Naive thymus-derived CD8-positive, alpha-beta T cell (primary cell): ENCODE measurements at places on chromosomes 11 and 22. TPM values are rescaled to one million over a fixed set of nuclear protein-coding genes. Genes with fewer than 3 reads are reported as not detected.

DNA sequence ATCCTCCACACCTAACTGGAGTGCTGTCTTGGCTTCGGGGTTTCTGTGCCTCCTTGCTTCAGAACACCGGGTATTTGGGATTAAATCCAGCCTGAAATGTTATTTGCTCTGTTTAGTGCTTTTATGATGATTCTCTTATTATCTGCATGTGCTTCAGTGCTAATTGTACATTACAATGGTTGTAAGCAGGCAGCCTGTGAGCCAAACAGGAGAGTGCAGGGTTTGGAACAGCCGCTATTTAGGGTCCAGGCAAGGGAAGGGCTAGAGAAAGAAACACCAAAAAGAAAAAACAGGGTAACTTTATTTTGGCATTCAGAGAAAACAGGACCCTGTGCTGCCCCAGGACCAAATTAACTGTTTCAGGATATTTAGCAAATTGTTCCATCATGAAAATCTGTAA is 72.7 kb downstream of the RCN1 start:
- no peak overlapping the region for H3K27ac ChIP-seq
- H3K27me3 ChIP-seq, result peaks cover 2% of the 10 kb centered on the region
- no peak overlapping the region for H3K4me3 ChIP-seq

- H3K4me3 ChIP-seq, result no peak overlapping the region
- H3K27ac ChIP-seq, result no peak overlapping the region
- H3K27me3 ChIP-seq, result peaks cover 81% of the 10 kb centered on the region
- DNase-seq, result peak; percentile 6
- H3K4me1 ChIP-seq, result no peaks in the 10 kb centered on the region
- peaks cover 2% of the 10 kb centered on the region for H3K36me3 ChIP-seq
Observed at GRCh38 chr11:131694526-131695424, 324.4 kb downstream of the NTM start.

C22orf42 gene
- not detected for total RNA-seq

CCDC82 gene
- 31.9 TPM for total RNA-seq

GRCh38 chr11:14347494-14347893 is 11.5 kb downstream of the RRAS2 start:
- peaks cover 36% of the 10 kb centered on the region for H3K4me1 ChIP-seq
- no peak overlapping the region for H3K4me3 ChIP-seq
- H3K27ac ChIP-seq, result no peak overlapping the region
- peaks cover 22% of the 10 kb centered on the region for H3K36me3 ChIP-seq

DNA sequence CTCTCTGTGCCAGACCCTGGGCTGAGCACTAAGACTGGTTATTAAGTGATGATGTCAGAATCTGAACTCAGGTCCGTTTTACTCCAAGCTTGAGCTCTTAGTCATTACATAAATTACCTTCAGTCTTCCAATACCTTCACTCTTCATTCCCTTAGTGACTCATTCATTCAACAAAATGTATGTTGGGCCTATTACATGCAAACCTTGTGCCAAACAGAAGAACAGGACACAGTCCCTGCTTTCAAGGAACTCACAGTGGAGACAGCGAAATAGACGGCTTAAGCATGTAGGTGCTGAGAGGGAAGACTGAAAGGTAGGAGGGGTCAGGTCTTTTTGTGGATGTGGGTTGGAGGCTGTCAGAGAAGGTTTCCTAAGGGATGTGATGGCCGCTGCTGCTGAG is 3.3 kb downstream of the KCTD14 start:
- no peak for DNase-seq
- H3K27me3 ChIP-seq, result peaks cover 17% of the 10 kb centered on the region
- H3K27ac ChIP-seq, result no peak overlapping the region
- H3K4me3 ChIP-seq, result no peak overlapping the region
- peaks cover 2% of the 10 kb centered on the region for H3K4me1 ChIP-seq

- no peak overlapping the region for H3K4me3 ChIP-seq
- no peaks in the 10 kb centered on the region for H3K4me1 ChIP-seq
- DNase-seq, result no peak
- H3K27ac ChIP-seq, result no peak overlapping the region
- H3K36me3 ChIP-seq, result no peaks in the 10 kb centered on the region
- no peaks in the 10 kb centered on the region for H3K27me3 ChIP-seq
Observed at GRCh38 chr11:11589437-11589836, 32.4 kb downstream of the GALNT18 start.

GRCh38 chr11:4565371-4565770 is 16.2 kb upstream of the OR52I2 start:
- H3K4me1 ChIP-seq, result no peaks in the 10 kb centered on the region
- H3K36me3 ChIP-seq, result peaks cover 10% of the 10 kb centered on the region
- DNase-seq, result no peak
- no peak overlapping the region for H3K4me3 ChIP-seq

DNA sequence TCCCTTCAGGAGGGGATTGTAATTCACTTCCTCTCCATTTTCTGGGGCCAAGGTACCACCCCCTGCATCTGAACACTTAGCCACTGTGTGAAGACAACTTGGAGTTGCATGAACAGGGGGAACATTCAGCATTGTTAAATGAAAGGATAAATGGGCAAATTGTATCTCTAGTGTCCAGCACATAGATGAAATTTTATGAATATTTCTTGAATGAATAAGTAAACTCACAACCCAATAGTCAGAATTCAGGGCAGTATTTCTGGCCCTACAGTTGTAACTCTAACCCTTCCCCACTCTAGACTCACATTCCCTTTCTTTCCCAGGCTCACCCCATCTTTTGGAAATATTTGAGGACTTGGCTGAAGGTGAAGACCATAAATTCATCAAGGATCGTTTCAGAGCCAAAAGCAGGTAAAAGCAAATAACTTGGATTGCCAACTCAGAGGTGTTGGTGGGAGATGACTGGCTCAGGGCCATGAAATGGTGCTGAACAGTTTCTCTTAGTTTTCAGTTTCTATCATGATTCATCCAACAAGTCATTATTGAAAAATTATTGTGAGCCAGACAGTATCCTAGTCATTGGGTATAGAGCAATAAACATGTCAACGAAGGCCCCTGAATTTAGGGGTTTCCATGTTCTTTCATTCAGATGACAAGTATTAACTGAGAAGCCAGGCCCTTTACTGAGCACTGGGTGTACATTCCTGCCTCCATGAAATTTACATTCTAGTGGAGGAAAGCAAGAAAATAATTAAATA is 33.3 kb upstream of the ZC3H12C start:
- no peaks in the 10 kb centered on the region for H3K4me1 ChIP-seq
- H3K27ac ChIP-seq, result no peak overlapping the region
- no peak overlapping the region for H3K4me3 ChIP-seq
- no peaks in the 10 kb centered on the region for H3K36me3 ChIP-seq

DNA sequence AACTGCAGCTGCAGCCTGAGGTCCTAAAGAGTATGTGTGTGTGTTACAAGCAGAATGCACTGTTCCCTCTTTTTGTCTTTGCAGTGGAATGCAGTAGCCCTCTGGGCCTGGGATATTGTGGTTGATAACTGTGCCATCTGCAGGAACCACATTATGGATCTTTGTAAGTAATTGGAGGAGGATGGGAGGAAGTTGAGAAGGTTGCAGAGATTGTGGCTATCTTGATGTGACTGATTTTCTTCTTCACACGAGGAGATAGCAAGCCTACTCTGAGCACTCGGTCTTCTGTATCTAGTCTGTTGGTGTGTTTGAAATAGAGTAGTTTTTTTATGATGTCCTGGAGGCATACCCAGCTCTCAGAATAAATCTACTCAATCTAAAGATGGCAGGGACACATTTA is 2.3 kb downstream of the RBX1 start:
- DNase-seq, result no peak
- H3K27me3 ChIP-seq, result no peaks in the 10 kb centered on the region
- H3K4me3 ChIP-seq, result peak overlapping the region; percentile 28
- H3K27ac ChIP-seq, result peak overlapping the region; percentile 71
- H3K4me1 ChIP-seq, result peaks cover 14% of the 10 kb centered on the region

DNA sequence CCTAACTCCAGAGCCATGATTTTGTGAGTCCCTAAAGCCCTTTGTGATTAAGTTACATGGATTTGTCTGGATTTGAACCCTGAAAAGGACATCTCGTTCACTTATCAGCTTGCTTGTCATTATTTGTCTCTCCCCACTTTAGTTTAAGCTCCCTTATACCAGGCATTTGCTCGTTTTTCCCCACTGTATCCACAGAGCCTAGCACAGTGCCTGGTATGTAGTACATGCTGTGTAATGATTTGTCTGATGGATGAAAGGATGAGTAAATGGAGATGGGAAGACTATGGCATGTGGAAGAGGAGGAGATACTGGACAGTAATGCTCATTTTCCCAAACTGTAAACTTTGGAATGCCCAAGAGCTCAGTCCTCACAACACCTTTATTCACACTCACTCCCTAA is 9.2 kb upstream of the MCHR1 start:
- peaks cover 3% of the 10 kb centered on the region for H3K27me3 ChIP-seq
- DNase-seq, result no peak
- H3K36me3 ChIP-seq, result no peaks in the 10 kb centered on the region
- no peak overlapping the region for H3K4me3 ChIP-seq
- H3K4me1 ChIP-seq, result peaks cover 7% of the 10 kb centered on the region
- no peak overlapping the region for H3K27ac ChIP-seq

EMID1 gene
- total RNA-seq, result not detected
